ENCODE measurements at places on chromosomes 3 and 15. TPM values are rescaled to one million over a fixed set of nuclear protein-coding genes. Genes with fewer than 3 reads are reported as not detected.

The ARPP21 gene
- not detected for total RNA-seq

The FEZF2 gene
- total RNA-seq, result not detected

The CLSTN2 gene
- total RNA-seq, result 7.6 TPM

- peaks cover 13% of the 10 kb centered on the region for H3K4me1 ChIP-seq
- no peak overlapping the region for H3K27ac ChIP-seq
- H3K27me3 ChIP-seq, result no peaks in the 10 kb centered on the region
Observed at GRCh38 chr3:13299531-13300155, 120.5 kb downstream of the NUP210 start.

- H3K27ac ChIP-seq, result no peak overlapping the region
- H3K27me3 ChIP-seq, result no peaks in the 10 kb centered on the region
- no peak overlapping the region for H3K4me3 ChIP-seq
- no peak for DNase-seq
- no peaks in the 10 kb centered on the region for H3K4me1 ChIP-seq
- no peaks in the 10 kb centered on the region for H3K36me3 ChIP-seq
Observed at GRCh38 chr3:151330379-151330778, 1.0 kb upstream of the P2RY13 start.

All from thoracic aorta (tissue), 2 donors.